H54 (cell line): ENCODE measurements at places on chromosomes 13 and 19.

DNA sequence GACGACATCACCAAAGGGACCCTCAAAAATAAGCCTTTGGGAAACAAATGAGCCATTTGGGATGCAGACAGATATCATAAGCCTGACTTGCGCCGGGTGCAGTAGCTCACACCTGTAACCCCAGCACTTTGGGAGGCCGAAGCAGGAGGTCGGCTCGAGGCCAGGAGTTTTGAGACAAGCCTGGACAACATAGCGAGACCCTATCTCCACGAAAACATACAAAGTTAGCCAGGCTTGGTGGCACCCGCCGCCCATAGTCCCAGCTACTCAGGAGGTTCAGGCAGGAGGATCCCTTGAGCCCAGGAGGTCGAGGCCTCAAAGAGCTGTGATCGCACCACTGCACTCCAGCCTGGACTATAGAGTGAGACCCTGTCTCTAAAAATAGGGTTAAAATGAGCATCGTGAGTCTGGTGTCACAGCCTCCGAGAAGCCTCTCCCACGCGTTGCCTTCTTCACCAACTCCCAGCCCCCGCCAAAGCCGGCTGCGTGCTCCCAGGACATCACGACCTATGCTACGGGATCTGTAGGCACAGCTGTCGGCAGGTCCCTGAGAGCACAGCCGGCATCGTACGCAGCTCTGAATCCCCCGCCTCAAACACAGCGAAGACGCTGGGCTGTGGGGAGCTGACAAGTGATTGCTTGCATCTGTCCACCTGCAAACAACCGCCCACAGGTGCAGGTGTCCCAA, 1.6 kb downstream of the REXO1 start:
- DNase-seq = no peak

DNA sequence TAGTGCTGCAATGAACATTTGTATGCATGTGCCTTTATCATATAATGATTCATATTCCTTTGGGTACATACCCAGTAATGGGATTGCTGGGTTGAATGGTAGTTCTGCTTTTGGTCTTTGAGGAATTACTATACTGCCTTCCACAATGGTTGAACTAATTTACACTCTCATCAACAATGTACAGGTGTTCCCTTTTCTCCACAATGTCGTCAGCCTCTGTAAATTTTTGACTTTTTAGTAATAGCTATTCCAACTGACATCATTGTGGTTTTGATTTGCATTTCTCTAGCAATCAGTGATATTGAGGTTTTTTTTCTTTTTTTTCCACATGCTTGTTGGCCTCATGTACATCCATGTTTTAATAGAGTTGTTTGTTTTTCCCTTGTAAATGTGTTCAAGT, 2473.5 kb downstream of the PCDH9 start:
- DNase-seq = no peak

GRCh38 chr13:72700509-72700908, 26.9 kb downstream of the MZT1 start:
- no peak for DNase-seq

DNA sequence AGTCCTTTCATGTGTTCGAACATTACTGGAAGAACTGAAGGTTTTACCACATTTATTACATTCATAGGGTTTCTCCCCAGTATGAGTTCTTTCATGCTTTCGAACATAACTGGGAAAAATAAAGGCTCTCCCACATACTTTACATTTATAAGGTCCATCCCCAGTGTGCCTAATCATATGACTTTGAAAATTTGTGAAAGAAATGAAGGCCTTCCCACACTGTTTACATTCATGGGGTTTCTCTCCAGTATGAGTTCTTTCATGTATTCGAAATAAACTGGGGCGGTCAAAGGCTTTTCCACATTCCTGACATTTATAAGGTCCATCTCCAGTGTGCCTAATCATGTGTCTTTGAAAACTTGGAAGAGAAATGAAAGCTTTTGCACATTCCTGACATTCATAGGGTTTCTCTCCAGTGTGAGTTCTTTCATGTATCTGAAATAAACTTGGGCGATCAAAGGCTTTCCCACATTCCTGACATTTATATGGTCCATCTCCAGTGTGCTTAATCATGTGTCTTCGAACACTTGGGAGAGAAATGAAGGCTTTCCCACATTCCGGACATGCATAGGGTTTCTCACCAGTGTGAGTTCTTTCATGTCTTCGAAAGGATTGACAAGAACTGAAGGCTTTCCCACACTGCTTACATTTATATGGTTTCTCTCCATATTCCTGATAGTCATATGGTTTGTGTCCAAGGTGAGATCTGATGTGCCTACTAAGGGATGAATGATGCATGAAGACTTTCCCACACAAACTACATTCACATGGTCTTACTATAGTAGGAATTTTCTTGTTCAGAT, 24.0 kb downstream of the ZNF564 start:
- DNase-seq = no peak

DNA sequence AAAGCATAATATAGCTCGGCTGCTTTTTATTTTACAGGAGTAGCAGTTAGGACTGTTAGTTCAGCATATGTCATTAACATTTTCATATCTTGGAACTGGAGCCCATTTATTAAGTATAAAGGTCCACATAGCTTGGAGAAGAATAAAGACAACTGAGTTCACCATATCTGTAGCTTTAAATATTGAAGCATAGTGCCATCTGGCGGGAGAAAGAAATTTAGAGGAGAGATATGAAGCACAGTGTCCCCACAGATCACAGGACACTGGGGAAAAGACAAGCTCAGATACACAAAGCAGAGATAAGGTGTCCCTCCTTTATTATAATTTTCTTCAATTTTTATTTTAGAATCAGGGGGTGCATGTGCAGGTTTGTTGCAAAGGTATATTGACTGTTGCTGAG, 104.7 kb upstream of the FREM2 start:
- no peak for DNase-seq
